A549 treated with dexamethasone at 1 μM for 4 hours (cell line): ENCODE measurements at places on chromosomes 6 and 20. TPM values are rescaled to one million over a fixed set of nuclear protein-coding genes. Genes with fewer than 3 reads are reported as not detected.

Gene VSTM2L
- total RNA-seq, result 19.8 to 29.6 TPM (median 20.9 TPM) in 5 replicates

Gene BMP6
- 14.8 to 21.1 TPM (median 19.0 TPM) in 5 replicates for total RNA-seq

Gene EPPIN
- not detected in 5 replicates for total RNA-seq

Gene CRISP3
- not detected in 5 replicates for total RNA-seq

Gene HSPA12B
- total RNA-seq, result 0.38 to 0.56 TPM (median 0.47 TPM) in 5 replicates

Gene TNF
- 0.06 TPM in 1 of 5 replicates, not detected in the others for total RNA-seq

Gene POU5F1
- 11.8 to 22.2 TPM (median 16.0 TPM) in 5 replicates for total RNA-seq
